ENCODE measurements at places on chromosomes 1 and 21.
A peak's percentile ranks its signal among the peaks of the same experiment; 100 is the strongest.

DNA sequence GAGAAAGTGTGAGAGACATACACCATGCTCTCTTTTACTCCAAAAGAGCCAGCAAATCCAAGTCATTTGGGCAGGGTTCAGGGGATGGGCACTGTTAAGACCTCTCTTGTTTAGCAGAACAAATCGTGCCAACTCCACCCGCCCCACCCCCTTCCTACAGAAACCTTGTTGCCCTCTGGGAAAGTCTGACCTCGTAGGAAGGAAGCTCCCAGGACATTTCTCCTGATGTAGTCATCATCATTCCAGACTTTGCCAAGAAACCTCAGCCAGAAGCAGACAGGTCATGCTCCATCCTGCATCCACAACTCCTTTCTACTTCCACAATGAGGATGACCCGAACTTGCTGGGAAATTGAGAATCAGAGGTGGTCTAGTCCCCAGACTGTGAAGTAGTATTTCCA lies 57.7 kb downstream of the UBE2T start:
- no peak for DNase-seq

DNA sequence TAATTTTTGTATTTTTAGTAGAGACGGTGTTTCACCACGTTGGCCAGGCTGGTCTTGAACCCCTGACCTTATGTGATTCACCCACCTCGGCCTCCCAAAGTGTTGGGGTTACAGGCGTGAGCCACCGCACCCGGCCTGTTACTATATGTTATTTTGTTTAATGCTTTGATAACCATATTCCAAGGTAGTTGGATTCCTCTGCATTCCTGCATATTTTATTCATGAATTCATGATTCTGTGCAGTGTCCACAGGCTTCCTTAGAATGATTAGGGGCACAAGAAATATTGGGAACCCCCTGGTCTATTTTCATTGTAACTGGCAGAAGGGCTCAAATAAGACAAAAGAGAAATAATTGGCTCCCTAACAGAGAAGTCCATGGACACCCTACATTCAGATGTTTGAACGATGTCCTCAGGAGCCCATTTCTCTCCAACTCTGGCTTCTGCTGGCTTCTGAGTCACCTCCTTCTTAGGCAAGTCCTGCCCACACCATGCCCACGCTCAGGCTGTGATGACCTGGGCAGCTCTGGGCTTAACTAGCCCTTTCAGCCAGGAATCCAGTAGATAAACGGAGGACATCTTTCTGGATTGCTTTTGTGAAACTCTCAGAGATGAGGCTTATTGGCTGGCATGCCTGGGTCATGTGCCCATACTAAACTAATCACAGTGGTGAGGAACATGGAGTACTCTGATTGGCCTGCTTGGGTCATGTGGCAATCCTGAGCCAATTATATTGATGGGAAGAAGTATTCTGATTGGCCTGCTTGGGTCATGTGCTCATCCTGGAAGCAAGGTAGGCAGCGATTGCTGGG lies 32.6 kb downstream of the TNFRSF8 start:
- no peak for DNase-seq

DNA sequence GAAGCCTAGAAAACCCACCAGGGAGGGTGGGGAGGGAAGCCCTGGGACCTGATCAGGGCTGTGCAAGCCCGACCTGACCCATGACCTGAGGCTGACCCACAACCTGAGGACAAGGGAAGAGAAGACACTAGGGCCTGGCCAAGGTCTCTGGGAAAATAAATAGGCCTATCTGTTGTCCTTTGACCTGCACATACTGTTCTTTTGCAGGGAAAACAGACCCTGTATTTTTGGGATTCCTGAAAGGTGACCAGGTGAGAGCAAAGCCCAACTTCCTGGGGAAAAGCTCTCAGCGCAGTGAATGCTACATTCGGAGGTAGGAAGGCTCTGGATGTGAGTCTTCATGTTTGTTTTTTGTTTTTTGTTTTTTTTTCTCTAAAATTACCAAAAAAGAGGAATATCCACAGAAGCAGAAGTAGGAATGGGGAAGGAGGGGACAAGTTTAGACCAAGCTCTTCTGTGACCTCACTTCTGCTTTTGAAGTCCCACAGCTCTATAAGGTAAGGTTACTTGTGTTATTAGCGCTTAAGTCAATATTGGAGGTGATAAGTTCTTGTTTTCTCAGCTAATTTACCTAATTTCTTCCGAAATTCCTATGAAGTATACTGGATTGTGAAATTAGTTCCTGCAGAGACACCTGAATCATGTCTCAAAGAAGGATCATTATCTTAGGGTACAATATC lies 26.2 kb upstream of the LYST start:
- no peak for DNase-seq

- no peak for DNase-seq
Observed at GRCh38 chr1:190602325-190602724, 124.7 kb upstream of the BRINP3 start.

DNA sequence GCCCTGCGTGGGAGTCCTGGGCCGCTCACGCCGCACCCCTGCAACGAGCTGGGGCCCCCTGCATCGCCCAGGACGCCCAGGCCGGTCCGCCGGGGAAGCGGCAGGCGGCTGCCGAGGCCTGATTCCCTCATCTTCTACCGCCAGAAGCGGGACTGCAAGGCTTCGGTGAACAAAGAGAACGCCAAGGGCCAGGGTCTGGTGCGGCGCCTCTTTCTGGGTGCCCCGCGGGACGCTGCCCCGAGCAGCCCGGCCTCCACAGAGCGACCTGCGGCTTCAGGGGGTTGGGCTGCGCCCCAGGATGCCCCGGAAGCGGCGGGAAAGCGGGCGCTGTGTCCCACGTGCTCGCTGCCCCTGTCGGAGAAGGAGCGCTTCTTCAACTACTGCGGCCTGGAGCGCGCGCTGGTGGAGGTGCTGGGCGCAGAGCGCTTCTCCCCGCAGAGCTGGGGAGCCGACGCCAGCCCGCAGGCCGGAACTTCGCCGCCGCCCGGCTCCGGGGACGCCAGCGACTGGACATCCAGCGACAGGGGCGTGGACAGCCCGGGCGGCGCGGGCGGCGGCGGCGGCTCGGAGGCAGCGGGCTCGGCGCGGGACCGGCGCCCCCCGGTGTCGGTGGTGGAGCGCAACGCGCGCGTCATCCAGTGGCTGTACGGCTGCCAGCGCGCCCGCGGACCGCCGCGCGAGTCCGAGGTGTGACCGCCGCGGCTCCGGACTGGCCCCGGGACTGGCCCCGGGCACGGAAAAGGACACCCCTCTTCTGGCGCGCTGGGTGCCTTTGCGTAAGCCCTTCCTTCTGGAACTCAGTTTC lies 2.7 kb downstream of the FAM110D start:
- no peak for DNase-seq

DNA sequence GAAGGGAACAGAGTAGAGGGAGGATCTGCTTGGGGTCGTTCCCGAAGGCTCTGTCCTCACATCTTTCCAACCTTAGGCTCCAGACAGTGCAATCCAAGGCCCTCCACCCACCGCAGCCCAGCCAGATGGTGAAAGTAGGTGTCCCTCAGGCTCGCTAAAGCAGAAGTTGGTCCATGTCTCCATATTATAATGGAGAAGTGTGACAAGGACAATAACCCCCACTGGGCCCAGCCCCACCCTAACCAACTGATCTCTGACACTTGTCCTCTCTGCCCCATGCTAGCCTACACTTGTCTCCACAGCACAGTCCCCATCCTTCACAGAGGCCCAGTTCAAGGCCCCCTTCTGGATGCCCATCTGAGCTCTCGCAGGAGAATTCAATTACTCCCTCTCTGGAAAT lies 48.7 kb downstream of the DMAP1 start:
- DNase-seq, result no peak

DNA sequence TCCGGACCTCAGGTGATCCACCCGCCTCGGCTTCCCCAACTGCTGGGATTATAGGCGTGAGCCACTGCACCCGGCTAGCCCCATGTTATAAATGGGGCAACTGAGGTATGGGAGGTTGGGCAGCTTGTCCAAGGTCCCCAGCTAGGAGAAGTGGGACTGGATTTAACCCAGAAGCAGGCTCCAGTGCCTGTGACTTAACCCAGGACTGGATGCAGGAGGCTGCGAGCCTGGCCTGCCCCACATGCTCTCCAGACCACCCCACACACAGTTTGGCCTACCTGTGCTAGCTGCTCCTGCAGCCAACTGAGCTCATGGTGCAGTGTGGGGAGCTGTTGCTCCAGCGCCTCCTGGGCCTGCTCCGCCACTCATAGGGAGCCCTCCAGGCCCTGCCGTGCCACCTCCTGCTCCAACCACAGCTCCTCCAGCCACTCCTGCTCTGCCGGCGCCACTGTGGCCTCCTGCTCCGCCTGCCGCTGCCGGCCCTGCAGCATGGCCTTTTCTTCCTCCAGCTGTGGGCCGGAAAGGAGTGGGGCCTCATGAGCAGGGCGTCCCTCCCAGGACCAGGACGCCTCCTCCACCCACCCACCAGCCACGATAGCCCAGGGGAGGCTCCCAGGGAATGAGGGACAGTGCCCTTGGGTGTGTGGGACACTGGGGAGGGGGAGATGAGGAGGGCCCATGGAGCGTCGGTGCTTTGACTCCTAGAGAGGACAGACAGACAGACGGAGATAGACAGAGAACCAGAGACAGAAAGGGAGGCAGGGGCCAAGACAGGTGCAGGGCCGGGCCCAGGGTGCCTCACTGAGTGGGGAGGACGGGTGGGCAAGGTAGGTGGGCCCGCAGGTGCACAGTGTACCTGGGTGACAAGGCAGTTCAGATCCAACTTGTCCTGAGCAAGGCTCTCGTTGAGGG lies 12.4 kb upstream of the NBPF1 start:
- DNase-seq, result no peak

DNA sequence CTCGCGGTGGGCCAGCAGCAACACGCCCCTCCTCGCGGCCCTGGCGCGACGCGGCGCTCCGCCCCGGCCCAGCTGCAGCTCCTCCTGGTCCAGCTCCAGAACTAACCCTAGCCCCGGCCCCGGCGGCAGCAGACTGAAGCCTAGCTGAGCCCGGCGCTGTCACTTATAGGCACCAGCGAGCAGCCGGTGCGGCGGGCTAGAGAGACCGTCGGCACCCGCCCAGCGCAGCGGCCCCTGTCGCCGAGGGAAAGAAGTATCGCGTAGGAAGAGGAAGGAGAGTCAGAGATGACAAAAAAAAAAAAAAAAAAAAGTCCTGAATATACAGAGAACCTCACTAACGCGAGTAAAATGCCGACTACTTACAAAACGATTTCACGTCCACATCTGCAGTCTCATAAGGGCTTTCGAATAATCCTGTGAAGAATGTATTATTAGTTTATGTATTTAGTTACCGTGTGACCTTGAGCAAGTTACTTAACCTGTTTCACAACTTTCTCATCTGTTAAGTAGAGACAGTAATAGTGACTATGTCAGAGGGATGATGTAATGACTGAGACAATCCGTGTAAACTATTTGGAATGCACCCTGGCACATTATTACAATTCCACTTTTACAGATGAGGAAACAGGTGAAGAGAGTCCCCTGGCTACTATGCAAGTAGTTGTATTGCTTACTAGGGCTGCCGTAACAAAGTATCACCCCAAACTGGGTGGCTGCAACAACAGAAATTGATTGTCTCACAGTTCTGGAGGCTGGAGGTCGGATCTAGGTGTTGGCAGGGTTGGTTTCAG lies at the start of gene SLC9A1:
TSS of gene SLC9A1 (minus strand) at position 135 of the 791 bp plus-strand sequence. CDS start 791 bp downstream, outside the sequence.
- peak; percentile 75 for DNase-seq

DNA sequence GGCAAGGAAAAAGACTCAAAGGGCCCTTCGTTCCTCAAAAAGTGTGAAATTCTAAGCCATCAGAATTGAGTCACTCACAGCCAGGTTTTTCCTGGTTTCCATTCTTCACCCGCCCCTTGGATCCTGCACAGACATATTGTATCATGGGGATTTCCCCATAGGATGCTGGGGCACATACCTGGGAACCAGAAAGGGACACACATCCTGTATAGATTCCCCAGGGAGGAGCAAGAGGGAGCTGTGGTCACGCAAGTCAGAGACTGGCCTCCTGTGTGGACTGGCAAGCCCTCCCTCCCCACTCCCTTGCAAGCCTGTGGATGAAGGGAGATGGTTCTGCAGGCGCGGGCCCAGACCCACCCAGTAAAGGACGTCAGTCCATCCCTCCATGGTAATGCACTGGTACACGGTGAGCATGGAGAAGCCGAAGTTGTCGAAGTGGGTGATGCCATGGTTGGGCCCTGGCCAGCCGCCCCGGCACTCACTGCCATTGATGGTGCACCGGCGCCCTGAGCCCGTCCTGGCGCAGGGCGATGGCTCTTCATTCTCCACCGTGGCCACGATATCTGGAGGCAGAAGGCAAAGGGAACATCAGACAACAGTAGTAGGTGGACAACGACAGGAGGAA lies 23.2 kb downstream of the CACNA1S start:
- DNase-seq, result no peak

- DNase-seq, result no peak
Observed at GRCh38 chr1:47582891-47583608, 145.2 kb downstream of the FOXD2 start.

GRCh38 chr1:25187077-25187476 lies 45.2 kb downstream of the SYF2 start:
- no peak for DNase-seq

DNA sequence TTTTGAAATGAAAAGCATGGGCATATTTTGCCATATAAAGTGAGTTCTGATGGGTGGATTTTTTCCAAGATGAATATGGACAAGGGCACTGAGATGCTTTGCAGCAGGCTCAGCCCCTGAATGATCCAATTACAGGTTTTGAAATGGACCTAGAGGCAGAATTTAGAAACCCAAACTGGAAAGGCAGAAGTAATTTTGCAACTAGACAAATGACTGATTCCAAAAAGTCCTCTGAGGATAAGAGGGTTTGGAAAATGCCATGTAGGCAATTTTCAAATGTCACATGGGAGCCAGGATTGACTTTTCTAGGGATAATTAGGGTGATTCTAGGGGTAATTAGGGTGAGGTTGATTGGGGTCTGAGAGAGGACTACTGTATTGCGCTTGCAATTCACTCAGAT lies 148.9 kb upstream of the ZNF648 start:
- no peak for DNase-seq

GRCh38 chr1:165501970-165502348 lies 41.8 kb upstream of the LRRC52 start:
- DNase-seq, result no peak

DNA sequence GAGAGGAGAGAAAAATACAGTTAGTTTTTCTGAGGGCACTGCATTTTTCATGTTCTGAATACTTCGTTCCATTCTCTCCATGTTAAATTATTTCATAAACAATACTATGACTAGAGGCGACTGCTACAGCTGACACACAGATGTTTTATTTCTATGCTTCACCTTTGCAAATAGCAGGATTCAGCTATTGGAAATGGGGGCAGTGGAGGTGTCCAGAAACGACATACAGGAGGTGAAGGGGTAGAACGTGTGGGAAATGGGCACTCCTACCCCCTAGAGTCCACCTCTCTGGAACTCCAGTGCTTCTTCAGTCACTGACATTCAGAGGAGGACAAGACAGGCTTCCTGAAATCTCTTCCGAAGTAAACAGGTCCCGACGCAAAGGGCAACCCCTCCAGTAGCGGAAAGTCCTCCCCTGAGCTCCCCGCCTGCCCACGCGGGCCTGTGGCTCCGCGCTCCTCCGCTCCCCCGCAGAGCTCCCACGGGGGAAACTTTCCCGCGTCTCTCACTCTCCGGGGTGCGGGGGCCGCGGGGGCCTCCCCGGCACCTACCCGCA lies 480 bp downstream of the DPYD start:
- no peak for DNase-seq

GRCh38 chr1:212487286-212487685 lies 54.6 kb downstream of the NENF start:
- no peak for DNase-seq

- DNase-seq, result no peak
Observed at GRCh38 chr1:40593449-40594186, 62.2 kb downstream of the ZNF684 start.

GRCh38 chr1:182601913-182602312 lies 2.3 kb downstream of the RGS16 start:
- no peak for DNase-seq

Data from fibroblast of skin of left biceps (primary cell).